ENCODE measurements at places on chromosomes 1 and 21.

GRCh38 chr1:65844821-65845534 is 52.3 kb downstream of the PDE4B start:
- no peak for DNase-seq

GRCh38 chr1:56821462-56821797 is 2.2 kb upstream of the FYB2 start:
- no peak for DNase-seq

DNA sequence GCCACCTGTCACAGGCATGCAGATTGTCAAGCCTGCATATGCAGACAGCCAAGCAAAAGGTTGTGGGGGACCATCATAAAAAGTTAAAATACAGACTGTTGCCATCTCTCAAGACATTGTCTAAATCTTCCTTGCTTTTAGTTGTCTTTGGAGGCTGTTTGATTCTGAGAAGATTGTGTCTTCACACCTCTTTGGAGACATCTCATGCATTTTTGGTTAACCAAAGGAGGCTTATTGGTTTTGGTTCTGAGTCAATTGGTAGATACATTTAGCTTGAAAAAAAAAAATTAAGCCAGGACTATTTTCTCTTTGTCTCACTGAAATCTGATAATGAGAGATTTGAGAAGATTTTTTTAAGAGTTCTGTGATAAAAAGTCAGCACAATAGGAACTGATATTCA is 217.6 kb downstream of the LYPLAL1 start:
- no peak for DNase-seq

DNA sequence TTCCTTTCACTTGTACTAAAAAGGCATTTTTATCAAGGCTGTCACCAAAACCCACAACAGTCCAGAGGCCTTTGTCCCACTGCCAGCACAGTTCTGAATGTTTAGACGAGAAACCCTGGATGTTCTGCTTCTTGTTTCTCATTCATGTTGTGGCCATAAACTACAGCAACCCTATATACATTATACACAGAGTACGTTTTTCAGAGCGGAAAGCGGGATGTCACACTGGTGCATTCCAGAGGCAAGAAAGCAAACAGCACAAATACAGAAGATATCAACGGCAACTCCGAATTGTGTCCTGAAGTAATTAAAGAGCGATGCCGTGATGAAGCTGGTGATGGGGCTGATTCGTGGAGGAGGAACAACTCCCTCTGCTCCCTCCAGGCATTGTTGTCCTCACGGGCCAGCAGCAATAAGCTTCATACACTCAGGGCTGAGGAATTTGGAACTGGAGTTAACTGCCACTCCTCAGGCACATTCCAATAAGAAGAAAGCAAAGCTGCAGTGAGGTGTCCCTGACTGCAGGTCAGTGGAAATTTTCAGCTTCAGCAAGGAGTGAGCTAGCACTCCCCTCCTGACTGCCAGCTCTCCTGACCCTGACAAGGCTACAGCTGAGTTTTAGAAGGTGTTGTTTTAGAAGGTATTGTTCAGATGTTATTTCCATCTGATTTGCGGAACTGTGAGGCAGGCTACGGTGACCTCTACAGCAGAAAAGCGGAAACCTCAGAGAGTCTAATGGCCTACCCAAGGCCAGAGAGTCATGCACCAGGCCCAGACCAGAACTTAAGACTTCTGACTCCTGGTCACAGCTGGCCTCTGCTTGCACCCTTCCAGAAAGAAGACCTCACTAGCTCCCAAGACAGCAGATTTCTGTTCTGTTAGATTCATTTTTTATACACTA is 149.0 kb downstream of the TGFBR3 start:
- DNase-seq, result peak; percentile 68

DNA sequence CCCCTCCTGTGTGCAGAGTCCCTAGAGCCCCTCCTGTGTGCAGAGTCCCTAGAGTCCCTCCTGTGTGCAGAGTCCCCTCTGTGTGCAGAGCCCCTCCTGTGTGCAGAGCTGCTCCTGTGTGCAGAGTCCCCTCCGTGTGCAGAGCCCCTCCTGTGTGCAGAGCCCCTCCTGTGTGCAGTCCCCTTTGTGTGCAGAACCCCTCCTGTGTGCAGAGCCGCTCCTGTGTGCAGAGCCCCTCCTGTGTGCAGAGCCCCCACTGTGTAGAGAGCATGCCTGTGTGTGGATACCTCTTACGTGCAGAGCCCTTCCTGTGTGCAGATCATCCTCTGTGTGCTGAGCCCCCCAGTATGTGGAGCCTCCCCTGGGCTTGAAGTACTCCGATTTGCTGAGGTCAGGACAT is 8.3 kb upstream of the HES5 start:
- DNase-seq, result no peak

- DNase-seq, result no peak
Observed at GRCh38 chr1:234316937-234317336, 56.3 kb upstream of the COA6 start.

GRCh38 chr1:2314803-2315673 is 76.3 kb downstream of the MORN1 start:
- DNase-seq, result peak; percentile 94

GRCh38 chr1:111938123-111938522 is 51.3 kb downstream of the KCND3 start:
- no peak for DNase-seq

GRCh38 chr1:90781534-90781933 is 64.4 kb upstream of the BARHL2 start:
- DNase-seq, result no peak

DNA sequence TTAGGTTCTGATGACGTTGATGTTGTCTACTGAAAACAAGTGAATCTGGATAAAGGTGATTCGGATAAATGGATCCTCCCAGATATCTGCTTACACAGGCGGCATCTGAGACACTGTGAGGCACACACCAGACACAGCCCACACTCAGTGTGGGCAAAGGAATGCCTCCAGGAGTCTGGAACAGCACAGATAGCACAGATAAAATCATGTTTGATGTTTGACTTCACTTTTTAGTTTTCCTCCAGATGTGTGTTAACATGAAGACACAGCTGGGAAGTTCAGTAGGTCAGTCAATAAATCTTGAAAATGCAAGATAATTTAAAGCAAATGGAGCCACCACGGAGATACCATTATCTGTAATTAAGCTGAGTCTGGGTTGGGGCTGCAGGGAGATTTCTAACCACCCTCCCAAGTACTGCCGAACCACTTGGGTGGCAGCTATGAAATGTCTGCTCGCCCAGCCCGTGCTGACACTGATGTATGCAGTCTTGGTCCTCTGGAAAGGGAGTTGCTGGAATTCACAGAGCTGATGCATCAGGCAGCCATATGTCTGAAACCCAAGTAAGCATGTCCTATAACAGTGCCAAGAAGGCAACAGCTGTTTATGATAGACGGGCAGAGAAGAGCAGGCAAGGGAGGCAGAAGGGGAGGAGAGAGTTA is 11.7 kb downstream of the CAPN9 start:
- no peak for DNase-seq

- peak; percentile 93 for DNase-seq
Observed at GRCh38 chr1:2194898-2195673, 514 bp upstream of the FAAP20 start.

- no peak for DNase-seq
Observed at GRCh38 chr1:114002492-114003239, 23.4 kb downstream of the OLFML3 start.

- DNase-seq, result no peak
Observed at GRCh38 chr1:150236614-150237100, 745 bp upstream of the ANP32E start.

DNA sequence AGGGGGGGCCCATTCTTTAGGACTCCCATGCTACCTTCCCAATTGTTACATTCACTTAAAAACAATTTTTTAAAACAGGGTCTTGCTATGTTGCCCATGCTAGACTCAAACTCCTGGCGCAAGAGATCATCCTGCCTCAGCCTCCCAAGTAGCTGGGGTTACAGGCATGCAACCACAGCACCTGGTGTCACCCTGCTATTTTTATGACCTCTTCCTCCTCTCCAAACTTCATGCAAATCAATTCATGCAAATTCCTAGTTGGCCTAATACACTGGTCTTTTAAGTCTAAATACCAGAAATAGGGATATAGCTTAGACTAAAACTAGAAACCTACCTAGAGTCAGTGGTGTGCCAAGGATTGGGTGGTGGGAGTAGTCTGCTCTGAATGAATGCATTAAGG is 30.1 kb downstream of the CDKN2C start:
- no peak for DNase-seq

DNA sequence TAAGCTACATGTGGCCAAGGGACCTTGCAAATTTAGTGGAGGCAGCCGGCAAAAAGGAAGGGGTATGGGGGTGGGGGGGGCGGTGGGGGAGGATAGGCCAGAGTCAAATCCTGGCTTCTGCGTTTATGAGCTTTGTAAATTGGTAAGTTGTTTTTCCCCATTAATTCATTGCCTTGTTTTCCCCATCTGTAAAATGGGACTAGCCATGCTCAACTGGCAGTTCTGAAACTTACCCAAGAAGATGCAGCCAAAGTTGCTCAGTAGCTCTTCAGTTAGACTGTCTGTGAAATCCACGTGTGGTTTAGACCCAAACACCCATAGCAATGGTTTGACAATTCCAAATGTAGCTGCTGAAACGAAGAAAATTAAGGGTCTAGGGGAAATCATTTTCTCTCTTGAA is 52.3 kb upstream of the FAM89A start:
- DNase-seq, result no peak

- no peak for DNase-seq
Observed at GRCh38 chr1:241979071-241979470, 19.8 kb downstream of the MAP1LC3C start.

DNA sequence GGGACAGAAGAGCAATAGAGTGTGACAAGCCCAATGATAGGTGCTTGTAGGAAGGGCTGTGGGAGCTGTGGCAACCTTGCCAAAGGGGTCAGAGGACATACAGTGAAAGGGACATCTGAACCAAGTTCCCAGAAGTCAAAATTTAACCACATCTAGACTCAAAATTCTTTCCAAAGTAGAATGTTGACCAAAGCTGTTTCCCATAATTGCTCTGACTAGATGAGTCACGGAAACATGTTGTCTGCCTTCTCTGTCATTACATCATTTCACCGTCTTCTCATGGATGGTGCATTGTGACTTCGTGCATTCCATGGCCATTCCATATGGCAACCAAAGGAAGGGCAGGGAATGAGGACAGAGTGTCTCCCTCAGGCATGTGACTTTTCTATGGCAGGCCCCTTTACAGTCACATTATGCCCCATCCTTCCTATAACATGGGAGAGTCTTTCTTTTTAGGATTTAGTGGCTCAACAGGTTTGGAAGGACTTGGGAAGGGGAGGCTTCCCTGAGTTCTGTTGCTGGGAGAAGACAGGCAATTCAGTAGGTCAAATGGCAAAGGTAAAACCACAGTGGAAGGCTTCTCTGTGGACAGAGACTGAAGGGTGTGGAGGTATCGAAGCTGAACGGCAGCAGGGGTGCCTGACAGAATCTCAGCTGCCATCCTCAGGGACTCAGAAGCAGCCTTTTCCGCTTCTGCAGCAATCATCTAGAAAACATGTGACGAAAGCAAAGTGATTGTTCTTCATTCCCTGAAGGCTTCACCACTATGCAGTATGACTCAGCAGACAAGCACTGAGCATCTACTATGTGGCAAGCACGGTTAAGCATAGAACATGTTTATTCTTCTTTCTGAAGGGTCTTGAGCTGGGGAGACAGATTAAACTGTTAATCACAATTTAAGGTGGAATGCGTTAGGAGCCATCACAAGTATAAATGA is 24.7 kb downstream of the NPHS2 start:
- no peak for DNase-seq

GRCh38 chr1:221778535-221779142 is 36.8 kb upstream of the DUSP10 start:
- no peak for DNase-seq

DNA sequence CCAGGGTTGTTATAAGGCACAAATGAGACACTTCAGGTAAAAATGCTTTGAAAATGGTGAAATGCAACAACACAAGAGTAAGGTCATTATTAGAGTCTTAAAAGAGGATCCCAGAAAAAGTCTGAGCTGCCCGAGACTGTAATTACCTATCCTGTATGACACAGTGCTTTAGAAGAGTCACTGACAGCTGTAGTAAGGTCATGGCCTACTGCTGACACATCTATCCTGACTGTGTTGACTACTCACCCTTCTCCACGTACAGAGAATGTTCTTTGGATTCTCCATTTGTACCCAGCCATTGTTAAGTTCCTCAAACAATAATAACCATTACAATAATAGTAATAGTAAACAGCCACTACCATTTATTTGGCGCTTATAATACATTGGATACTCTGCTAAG is 104.4 kb downstream of the CACHD1 start:
- no peak for DNase-seq

DNA sequence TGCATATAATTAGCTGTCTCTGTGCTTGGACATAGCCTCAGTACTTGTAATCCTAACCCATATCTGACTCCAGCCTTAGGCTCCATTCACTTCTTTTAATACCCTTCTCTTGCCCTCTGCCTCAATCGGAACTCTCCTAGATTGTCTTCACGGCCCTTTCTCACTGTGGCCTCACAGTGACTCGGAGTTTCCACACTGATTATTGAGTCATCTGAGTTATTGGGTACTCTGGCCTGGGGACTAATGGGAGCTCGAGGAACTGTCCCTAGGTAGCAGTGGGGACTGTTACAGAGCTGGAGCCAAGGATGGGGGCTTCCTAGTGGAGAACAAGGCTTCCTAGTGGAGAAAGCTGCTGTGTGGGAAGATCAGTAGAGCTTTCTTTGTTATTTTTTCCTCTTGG is 17.0 kb downstream of the TRAF5 start:
- no peak for DNase-seq

GRCh38 chr1:25458541-25459298 is 28.0 kb downstream of the MACO1 start:
- no peak for DNase-seq

DNA sequence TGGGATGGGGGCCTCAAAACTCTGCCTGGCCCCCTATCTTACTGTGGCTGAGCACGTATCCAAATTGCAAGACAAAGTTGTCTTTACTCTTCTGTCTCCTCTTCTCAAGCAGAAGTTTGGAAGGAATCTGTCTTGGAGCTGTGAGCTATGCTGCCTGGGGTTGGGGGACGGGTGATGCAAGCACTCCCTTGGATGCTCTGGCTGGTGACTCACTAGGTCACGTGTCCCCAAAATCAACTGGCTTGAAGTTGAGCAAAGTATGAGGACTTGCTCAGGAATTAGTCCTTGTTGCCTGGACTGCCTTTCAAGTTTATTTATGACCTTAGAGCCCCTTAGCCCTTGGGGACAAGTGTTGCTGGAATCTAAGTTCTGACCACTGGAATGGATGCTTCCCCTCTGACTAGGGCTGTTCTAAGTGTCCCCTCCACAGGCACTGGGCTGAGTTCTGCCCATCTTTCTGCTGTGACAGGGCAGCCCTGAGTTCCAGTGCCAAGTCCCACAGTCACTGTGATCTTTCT is 269.5 kb downstream of the HHAT start:
- DNase-seq, result no peak

GRCh38 chr1:88726697-88727096 is 42.6 kb downstream of the PKN2 start:
- DNase-seq, result no peak

DNA sequence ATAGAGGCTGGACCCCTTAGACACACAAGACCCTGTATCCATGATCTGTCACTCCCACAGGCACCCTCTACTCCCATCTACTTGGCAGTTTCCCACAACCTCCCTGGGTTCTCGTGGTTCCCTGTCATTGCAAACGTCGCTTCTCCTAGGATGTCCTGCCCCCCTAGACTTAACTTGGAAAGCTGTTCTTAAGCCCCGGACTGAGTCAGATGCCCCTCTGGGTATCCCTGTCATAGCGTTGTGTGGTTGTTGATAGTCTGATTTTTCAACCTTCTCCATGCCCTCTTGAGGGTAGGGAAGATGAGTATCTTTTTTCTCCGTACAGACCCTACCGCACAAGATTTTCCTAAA is 11.8 kb downstream of the RCC1 start:
- no peak for DNase-seq
